ENCODE measurements at places on chromosomes 6 and 20. TPM values are rescaled to one million over a fixed set of nuclear protein-coding genes. Genes with fewer than 3 reads are reported as not detected.
A peak's percentile ranks its signal among the peaks of the same experiment; 100 is the strongest.

DNA sequence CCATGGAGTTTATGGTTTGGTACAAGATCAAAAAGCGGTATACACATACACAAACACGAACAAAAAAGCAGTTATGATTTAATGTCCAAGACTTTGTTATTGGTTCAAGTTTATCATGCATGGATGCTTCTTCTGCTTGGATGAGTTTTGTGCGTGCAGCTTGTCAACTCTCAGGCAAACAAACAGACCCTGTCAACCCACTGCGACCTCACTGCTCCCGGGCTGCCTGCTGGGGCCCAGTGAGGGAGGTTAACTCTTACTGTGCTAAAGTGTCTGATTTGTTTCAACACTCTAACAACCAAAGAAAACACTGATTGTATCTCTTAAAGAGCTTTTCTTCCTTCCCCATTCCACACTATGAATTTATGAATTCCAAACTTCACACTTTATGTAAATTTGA is 26.8 kb upstream of the DDR1 start:
- ATAC-seq, result no peak

DNA sequence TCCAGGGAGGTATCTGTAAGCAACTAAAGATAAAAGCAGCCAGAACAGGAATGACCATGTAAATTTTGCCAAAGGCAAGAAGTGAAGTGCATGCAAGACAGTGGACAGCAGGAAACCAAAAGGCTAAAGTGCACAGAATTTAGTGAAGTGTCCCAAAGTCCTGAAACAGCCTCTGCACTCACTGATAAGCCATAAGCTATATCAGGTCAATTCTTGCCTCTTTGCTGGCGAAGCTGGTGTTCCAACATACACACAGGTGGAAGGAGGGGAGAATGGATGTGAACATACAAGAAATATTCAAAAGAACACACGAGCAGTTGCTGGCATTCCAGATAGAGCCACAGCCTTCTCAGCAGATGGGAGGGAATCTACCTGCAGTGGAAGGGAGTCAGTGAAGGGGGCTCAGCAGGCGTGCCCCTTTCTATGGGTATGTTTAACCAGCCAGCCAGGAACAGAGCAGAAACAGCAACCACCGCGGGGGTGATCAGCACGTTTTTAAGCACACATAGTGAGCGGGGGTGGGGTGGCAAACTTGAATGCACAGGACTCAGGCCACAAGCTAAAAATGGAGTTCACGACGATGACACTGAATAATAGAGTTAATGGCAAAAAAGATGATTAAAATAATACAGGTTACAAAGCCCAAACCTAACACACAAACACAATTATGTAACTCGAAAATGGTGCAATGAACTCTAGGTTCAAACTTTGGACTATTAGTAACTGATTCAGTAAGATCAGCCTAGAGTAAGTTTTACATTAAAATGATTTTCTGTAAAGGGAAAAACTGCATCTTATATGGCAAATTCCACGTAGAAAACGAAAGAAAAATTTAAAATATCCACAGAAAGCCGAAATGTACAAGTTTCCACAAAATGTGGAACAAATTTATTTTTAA is 1.2 kb downstream of the ECI2 start:
- no peak for ATAC-seq

DNA sequence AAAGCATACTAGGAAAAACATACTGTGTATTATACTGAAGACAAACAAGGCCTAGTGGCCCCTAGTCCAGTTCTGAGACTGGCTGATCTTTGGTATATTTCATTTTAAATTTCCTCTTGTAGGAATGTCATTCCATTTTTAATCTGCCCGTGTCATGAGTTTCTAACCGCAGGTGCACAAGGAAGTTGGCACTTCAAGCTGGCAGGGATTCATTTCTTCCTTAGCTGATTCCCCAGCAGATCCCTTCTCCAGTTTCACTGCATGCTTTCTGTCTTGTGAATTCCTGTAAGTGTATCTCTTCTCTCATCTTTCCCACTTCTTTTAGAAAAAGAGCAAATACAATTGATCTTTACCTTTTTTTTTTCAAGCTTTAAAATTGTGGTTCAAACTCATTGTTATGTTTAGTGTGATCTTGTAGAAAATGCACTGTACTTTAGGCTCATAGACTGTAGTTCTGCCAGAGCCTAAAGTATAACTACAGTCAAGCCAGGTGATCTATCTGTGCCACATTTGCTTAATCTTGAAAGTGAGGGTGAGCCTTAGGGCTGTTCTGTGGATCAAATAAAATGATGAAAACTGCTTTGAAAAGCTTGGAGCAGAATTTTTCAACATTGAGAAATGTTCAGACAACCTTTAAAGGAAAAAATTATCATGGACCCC is 37.0 kb downstream of the RNF217 start:
- peak; percentile 28 for ATAC-seq

GRCh38 chr20:35451295-35451694 is 4.1 kb upstream of the CEP250 start:
- peak; percentile 49 for ATAC-seq

- no peak for ATAC-seq
These were observed 125.4 kb upstream of the SAMD5 start for GRCh38 chr6:147382945-147383554.

EYS gene
- total RNA-seq, result not detected

SLC32A1 gene
- not detected for total RNA-seq

TGM3 gene
- 1,379 TPM for total RNA-seq

ZBP1 gene
- 0.44 TPM for total RNA-seq

RIPPLY2 gene
- total RNA-seq, result not detected

MYBL2 gene
- 17.1 TPM for total RNA-seq

CLVS2 gene
- total RNA-seq, result not detected

All from esophagus mucosa (tissue), 1 donor.